Osteoblast (primary cell): ENCODE measurements at places on chromosomes 3 and 15. TPM values are rescaled to one million over a fixed set of nuclear protein-coding genes. Genes with fewer than 3 reads are reported as not detected.

Gene MAP1A
- 117 and 121 TPM in 2 replicates for total RNA-seq

Gene WDR48
- 39.8 TPM in 2 replicates for total RNA-seq

Gene ACTRT3
- 4.3 and 4.7 TPM in 2 replicates for total RNA-seq

Gene RASGRF1
- under 0.01 TPM in 1 of 2 replicates, not detected in the other for total RNA-seq

Gene EAF2
- 1.2 and 1.4 TPM in 2 replicates for total RNA-seq

Gene SERPINI2
- not detected in 2 replicates for total RNA-seq

Gene TTBK2
- 13.0 and 15.2 TPM in 2 replicates for total RNA-seq
